ENCODE measurements at places on chromosomes 2 and 18. TPM values are rescaled to one million over a fixed set of nuclear protein-coding genes. Genes with fewer than 3 reads are reported as not detected.

Gene ACMSD
- not detected for total RNA-seq

Gene SCN9A
- 5.2 TPM for total RNA-seq

Gene CYP27C1
- 0.94 TPM for total RNA-seq

Gene SCG2
- total RNA-seq: 0.48 TPM

Gene UNC80
- total RNA-seq: not detected

Gene FBXO48
- total RNA-seq: 1.2 TPM

Gene TTR
- total RNA-seq: not detected

Gene CKAP2L
- 17.7 TPM for total RNA-seq

Gene AGXT
- not detected for total RNA-seq

Gene ABCB6
- 41.4 TPM for total RNA-seq
